ENCODE measurements at places on chromosomes 13 and 19. TPM values are rescaled to one million over a fixed set of nuclear protein-coding genes. Genes with fewer than 3 reads are reported as not detected.

The DBP gene
- 9.7 TPM for total RNA-seq

The MTUS2 gene
- under 0.01 TPM for total RNA-seq

The LAIR1 gene
- total RNA-seq = not detected

The ANGPTL4 gene
- 55.1 TPM for total RNA-seq

The VSTM2B gene
- total RNA-seq = not detected

The COG3 gene
- 22.6 TPM for total RNA-seq

The SPRYD7 gene
- total RNA-seq = 10.9 TPM

The PBX4 gene
- total RNA-seq = 0.35 TPM

The GNG7 gene
- 0.09 TPM for total RNA-seq

The KCNJ14 gene
- total RNA-seq = 0.42 TPM
